ENCODE measurements at places on chromosomes 5 and 9.
A peak's percentile ranks its signal among the peaks of the same experiment; 100 is the strongest.

DNA sequence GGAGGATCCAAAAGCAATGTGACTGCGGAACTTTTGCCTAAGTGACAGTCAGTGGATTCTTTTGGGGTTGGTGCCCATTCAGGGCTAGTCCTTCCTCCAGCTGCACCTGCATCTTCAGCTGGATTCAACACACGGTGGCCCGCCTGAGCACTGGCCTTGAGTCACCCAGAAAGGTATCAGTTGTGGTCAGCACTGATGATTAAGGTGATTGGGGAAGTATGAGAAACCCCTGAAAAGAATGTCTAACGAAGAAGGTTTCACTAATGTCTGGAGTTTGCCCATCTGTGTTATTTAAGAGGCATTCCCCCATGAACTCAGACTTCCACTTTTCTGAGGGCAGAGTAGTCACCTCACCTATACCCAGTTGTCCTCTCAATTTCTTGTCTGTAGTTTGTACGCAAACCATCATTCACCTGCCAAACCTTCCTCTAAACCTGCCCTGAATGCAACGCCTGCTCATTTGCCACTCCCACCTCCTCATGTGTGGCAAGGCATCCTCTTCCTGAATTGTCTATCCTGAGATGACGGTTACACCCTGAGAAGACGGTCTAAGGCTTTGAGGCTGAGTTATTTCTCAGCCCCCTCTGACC lies 27.2 kb downstream of the CSF2 start:
- DNase-seq: no peak

DNA sequence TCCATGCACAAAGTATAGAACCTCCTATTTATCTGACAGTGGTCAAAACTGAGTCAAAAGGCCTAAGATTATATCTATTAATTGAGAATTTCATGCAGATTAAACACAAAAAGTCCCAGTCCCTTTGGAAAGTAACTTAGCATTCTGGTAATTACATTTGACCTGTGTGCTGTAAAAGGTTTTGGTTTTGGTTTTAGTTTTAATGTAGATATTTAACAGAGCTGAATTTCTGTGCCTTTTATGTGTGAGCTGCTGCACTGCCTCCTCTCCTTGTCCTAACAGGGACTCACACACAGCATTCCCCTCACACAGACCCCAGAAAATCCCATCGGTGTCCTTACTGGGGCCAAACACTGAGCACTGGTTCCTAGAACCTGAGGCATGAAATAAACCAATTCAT lies 31.0 kb upstream of the FSD1L start:
- no peak for DNase-seq

- DNase-seq: peak; percentile 53
These were observed 6.9 kb downstream of the ANXA6 start for GRCh38 chr5:151150471-151151262.

GRCh38 chr5:170892196-170892595 lies 30.4 kb downstream of the RANBP17 start:
- no peak for DNase-seq

GRCh38 chr9:133273098-133273497 lies 1.9 kb downstream of the ABO start:
- no peak for DNase-seq

DNA sequence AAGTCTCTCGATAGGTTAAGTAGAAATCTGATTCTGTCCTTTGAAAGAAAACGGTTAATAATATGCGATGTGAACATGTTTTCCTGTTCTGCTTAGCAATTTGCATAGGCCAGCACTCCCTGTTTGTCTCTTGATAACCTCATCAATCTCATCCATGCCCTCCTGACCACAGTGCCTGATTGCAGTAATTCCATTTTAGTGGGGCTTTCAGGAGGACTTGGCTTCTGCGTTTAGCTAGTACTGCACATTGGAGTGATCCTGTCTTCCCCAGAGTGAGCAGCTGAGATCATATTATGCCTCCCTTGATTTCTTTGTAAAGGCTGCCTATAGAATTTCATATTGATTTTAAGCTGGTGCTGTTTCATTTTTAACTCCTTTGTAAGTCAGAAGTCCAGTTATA lies 335.9 kb upstream of the ISL1 start:
- no peak for DNase-seq

DNA sequence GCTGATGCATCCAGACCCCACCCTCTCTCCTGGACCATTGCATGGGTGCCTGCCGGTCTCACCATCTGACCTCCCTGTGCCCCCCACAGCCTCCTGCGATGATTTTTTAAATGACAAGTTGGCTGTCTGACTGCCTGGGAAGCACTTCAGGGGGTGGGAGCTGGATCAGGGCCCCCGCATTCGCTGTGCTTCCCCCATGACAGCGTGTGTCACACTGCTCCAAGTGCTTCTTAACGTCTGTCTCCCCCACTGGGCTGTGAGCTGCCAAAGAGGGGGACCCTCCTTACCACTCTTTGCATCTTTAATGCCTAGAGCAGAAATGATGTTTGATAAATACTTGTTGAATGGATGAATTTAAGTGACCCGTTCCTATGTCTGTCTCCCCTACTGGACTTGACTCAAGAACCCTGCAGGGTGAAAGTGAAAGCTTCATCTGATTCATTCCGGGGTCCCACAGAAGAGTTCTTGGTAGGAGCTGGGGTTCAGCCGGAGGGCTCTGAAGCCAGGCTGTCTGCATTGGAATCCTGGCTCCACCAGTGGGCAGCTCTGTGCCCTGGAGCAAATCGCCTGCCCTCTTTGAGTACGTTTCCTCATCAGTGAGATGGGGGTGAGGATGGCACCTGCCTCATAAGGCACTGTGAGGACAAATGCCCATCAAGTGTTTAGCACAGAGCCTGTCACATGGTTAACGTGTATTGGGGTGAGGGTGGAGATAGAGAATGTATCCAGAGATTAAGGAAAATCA lies 7.6 kb upstream of the EGR1 start:
- no peak for DNase-seq

DNA sequence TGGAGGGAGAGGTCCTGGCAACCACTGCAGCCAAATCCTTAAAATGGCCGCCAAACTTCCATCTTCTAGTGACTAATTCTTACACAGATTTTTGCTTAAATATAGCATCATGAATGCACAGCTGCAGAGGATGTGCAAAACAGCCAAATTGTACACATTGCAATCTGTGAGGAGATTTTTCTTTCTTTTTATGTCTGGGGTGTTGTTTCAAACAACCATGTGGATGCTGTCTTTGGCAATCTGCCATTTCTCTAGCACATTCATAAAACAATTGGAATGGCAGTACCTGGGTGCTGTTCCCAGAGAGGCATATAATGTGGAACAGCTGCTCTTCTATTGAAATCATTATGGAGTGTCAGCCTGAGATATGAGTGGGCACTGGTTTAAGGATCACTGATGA lies 1082.9 kb upstream of the SEMA6A start:
- no peak for DNase-seq

DNA sequence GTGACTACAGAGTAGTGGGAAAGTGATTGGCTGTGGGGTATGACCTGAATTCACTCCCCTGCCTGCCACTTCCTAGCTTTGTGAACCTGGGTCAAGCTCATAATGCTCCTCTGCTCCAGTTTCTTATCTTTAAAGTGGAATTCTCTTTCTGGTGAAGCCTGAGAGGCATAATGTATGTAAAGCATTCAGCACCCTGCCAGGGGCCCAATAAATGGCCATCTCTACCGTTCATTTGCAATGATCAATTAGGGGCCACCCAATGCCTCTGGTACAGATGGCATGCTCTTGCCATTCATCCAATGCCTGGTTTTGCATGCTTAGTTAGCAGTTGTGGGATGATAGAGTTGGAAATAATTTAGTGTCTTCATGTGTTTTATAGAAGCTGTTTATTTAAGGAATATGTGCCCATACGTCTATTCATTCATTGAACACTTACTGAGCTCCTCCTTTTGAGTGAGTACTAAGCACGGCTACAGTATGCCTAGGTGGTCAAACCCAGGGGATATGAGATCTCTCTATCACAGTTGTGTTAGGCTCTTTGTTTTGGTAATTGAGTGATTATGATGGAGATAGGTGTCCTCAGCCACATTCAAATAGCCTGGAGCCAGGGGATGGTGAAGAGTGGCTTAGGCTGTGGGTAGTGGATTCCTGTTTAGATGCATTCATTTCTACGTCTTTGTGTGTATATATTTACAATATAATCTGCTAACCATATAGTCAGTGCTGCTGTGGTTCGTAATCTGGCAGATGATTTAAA lies 15.3 kb downstream of the ZNF462 start:
- DNase-seq: no peak

DNA sequence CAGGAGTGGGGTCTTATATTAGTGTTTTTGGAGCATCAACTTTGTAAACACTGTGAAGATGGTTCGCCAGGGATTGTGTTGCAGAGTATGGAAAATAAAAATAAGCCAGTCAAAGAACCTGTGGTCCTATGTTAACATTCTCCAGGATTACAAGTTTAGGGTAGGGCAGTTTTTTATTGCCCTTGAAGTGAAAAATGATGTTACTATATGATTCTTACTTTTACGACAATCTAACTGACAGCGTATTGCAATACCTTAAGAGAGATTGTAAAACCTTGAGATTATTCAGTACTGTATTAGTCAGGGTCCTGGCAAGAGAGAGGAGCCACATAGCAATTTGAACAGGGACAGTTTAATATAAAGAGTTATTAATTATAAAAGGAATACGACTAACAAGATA lies 144.7 kb upstream of the ZNF608 start:
- no peak for DNase-seq

DNA sequence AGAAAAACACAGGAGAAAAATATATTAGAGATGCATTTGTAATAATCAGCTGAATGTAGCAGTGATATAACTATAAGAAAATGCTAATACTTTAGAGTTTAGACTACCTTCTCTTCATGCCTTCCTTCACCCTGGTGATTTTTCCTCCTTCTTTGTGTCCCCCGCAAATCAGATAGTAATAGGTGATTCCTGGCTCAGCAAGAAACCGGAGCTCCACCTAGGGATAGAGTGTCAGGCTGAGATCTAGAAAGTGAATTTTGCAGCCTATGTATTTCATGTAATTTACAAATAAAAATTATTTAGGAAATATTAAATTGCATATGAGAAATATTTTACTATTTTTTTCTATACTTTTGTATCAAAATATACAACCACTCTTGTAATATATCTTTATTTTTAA lies 109.8 kb upstream of the ST8SIA4 start:
- DNase-seq: no peak

GRCh38 chr9:1001838-1002237 lies 25.4 kb downstream of the DMRT3 start:
- DNase-seq: no peak

GRCh38 chr5:61330341-61330844 lies 1.7 kb upstream of the ZSWIM6 start:
- peak; percentile 47 for DNase-seq

GRCh38 chr9:4678679-4679267 lies 596 bp upstream of the CDC37L1 start:
- DNase-seq: no peak

DNA sequence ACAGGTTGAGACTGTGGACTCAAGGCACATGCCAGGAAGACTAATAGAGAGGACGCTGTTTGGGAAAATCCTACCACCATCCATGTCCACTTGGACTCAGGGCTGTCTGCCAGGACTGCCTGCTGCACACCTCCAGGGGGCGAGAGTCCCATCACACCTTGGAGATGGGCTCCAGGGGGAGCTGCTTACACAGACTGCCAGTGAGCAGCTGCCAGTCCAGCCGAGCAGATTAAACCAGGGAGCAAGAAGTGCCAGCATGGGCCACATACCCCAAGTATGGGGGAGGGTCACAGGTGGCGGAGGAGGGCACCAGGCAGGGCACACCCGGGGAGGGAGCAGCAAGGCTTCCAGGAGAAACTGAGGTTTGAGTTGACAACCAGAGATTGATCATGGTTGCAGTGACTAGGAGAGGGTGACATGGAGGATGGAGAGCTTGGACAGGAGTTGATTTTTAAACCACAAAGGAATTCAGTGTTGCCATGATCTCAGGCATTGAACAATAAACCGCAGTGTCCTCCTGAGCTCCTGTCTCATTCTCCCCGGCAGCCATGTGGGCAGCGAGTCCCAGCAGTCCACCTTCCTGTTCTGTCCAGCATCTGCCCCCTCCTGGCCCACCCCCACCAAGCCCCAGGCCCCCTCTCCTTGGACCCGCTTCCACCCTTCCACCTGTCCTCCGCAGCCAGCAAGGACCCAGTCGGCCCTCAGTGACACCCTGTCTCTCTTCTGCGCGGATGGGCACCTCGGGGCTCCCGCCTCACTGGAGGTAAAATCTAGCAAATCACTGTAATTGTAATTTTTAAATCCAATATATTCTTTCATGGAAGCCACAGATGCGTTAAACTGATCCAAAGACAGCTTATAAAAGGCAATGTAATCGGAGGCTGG lies 3.1 kb upstream of the VAV2 start:
- peak; percentile 36 for DNase-seq

GRCh38 chr5:68331192-68332079 lies 115.9 kb downstream of the PIK3R1 start:
- no peak for DNase-seq

GRCh38 chr9:32725066-32725860 lies 58.1 kb upstream of the TMEM215 start:
- no peak for DNase-seq

- DNase-seq: no peak
These were observed 2.0 kb upstream of the MZB1 start for GRCh38 chr5:139391570-139392323.

DNA sequence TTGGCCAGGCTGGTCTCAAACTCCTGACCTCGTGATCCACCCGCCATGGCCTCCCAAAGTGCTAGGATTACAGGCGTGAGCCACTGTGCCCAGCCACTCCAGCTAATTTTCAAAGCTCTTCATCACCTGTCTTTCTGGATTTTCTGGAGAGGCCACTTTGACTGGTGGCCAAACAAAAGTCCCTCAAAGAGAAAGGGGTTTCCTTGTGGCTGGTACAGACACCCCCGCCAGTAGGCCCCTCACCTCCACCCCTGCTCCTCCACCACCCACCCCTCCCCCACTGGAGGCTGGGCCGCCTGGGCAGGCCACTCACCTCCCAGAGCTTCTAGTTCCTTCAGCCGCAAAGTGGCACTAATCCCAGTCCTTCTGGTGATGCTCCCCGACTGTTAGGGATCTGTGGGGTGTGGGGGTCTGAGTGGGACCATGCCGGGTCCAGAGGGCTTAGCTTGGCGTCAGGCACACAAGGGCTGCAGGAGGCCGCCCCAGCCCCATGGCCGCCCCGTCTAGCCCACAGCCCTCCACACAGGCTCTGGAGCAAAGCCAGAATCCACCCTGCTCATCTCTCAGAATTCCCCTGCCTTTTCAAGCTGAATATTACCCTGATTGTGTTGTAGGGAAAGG lies 182.0 kb upstream of the IER5L start:
- DNase-seq: no peak

- DNase-seq: no peak
These were observed 51.1 kb downstream of the CCDC192 start for GRCh38 chr5:127754259-127754658.

DNA sequence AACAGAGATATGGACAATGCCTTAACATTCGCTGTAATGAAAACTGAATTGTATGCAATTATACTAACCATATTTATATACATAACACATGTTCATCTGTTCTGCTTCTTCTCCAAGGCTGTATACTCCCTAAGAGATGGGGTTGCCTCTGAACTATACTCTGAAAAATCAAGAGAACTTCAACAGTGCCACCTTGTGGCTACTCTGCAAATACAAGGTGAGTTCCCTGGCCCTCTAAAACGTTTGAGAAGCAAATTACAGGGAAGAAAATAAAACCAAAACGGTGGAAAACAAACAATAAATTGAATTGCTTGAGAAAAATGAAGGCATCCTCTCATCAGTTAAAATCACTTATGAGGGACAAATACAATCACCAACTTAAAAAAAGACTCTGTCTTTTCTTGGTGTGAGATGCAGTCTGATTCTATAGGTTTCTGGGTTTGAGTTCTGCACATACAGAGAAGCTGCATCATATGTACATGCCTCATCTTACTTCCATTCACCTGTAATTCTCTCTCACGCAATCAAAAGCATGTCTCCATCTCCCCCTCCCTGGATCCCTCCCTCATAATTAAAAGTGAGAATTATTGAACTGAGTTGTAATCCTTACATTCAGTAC lies 98.6 kb downstream of the FBXW11 start:
- DNase-seq: peak; percentile 56

Measured in AG20443 (cell line).